ENCODE measurements at places on chromosomes 6 and 20.

DNA sequence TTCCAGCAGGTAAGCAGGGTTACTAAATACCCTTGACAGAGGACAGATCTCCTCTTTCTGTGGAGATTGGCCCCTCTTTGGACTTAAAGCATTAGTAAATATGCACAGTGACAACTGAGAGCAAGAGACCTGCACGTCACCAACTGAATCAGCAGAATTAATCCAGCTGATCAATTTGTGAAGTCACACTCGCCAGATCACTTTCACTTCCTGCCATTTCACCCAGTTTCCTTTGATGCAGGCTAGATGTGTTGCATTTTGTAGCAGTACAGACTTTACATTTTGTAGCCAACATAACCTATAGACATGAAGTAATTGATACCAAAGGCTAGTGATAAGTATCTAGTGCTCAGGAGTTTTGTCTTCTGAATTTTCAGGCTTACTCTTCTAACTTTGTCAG, 11.9 kb downstream of the SYNE1 start:
- DNase-seq: no peak

- no peak for DNase-seq
These were observed 48.2 kb upstream of the FOXP4 start for GRCh38 chr6:41497994-41498393.

DNA sequence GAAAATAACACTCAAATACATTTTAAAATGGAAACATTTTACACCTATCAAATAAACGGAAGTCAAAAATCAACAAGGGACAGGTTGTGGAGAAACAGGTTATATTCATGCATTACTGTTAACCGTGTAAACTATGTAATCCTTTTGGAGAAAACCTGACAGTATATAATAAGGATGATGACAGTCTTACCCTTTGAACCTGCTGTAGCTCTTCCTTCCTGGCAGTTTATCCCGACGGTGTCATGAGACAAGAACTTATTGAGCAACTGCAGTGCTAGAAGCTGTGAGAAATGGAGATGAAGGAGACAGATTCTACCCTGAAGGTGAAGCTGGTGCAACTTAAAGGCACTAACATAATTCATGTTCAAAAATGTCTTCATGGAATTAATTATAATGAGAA, 76.7 kb downstream of the PLEKHG1 start:
- no peak for DNase-seq

DNA sequence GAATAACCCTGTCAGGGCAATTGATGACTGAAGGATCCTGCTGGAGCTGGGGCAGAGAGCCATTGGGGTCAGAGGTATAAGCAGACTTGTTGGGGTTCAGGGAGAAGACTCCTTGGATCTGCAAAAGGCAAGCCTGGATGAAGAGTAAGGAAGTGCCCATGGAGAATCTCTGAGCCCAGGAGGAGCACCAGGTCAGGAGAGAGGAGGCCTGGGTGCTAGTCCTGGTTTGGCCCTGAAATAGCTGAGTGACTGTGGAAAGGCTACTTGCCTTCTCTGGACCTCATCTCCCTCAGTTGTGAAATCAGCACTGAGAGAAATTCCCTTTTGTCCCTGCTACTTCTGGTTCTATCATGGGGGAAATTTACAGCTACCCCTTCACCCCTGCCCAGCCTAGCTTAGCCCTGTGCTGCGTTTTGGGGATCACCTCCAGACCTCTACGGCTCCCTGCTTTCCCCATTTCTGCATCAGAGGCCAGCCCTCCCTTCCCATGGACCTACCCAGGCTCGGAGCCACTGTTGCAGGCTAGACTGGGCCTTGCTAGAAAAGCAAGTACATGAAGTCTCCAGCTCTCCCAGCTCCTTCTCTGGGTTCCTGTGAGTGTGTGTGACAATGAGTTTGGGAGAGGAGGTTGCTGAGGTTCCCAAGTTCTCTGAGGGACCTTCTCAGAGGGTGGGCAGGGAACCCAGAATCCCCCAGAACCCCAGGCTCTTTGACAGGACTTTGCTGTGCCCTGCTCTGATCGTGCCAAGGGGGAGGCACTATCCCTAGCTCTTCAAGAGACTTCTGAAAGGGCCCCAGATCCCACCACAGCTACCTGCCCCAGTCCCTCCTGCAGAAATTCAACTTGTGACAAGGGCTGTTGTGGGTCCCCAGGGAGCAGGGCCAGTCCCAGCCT, 2.3 kb upstream of the NCR2 start:
- no peak for DNase-seq
